ENCODE measurements at places on chromosomes 1 and 21.

GRCh38 chr1:152458384-152459185, 44.5 kb upstream of the CRNN start:
- DNase-seq: peak; percentile 82

GRCh38 chr1:59409549-59409948, 112.7 kb downstream of the FGGY start:
- no peak for DNase-seq

DNA sequence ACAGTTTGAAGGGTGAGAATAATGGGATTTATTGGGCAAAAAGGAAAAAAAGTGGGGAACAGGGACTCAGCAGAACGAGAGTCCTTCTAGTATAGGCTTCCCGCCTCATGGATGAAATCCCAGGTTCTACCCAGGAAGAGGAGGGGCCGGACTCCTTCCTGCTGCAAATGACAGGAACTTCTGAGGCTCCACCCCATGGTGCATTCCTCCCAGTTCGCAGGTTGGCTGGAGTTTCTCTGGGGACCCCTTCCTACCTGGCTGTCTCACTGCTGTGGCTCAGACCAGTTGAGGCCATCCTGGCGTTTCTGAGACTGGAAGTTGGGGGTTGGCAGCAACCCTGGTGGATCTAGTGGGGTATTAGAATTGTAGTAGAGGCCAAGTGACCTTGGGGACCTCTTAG, 27.5 kb downstream of the CNIH3 start:
- no peak for DNase-seq

GRCh38 chr1:5267603-5268235, 613.3 kb downstream of the AJAP1 start:
- no peak for DNase-seq

- DNase-seq: no peak
These were observed 13.5 kb upstream of the B3GALT2 start for GRCh38 chr1:193199940-193200339.
